Nasal cavity respiratory epithelium epithelial cell of viscerocranial mucosa (primary cell): ENCODE measurements at places on chromosomes 6 and 20. TPM values are rescaled to one million over a fixed set of nuclear protein-coding genes. Genes with fewer than 3 reads are reported as not detected.

Gene VSX1
- not detected in 2 replicates for total RNA-seq

Gene GGTLC1
- total RNA-seq: not detected in 2 replicates

Gene THEMIS
- total RNA-seq: not detected in 2 replicates

Gene LATS1
- total RNA-seq: 10.9 and 18.9 TPM in 2 replicates
